ENCODE measurements at places on chromosomes 7 and 10.

DNA sequence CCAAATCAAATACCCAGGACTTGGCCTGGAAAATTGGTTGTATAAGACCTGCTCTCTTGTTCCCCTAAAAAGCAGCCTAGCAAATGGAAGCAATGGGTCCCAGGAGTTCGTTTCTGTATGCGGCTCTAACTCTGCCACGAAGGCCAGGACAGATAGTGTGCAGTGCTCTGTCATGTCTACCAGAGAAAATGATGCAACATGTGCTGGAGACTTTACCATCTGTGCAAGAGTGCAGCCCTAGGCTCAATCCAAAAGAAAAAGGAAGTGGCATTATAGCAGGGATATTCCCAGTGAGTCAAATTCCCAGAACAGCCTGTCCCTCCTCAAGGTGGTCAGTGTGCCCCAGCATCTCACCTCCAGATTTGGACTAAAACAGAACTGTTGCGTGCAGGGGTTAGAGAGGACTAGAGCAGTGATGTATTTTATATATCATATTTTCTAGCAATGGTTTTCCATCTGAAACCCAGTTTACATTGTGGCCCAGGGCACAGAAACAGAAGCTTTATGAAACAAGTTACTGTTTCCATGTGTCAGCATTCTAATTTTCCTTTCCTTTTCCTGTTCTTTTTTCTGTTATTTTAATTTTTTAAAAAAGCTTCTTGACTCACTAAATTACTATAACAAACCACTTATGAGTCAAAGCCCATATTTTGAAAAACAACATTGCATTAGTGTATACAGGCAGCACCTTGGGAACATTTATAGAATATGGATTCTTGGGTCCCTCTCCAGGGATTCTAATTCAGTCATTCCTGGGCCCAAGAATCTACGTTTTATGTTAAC lies 311.2 kb downstream of the RNLS start:
- no peak for DNase-seq

DNA sequence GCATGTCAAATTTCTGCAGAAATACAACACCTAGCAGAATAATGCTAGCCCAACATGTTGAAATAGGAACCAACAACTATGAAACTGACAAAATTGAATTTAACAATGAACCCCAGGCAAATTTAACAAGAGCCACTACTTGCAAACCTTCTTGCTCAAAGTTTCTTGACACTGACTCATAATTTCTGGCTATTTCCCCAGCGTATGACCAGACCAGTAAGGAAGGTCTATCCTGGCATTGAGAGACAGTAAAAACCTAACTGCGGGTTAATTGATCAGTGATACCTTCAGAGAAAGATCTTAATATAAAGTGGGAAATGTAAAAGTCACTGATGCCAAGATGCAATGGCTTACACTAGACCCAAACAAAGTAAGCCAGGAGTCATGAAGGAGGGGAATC lies 510.1 kb downstream of the ARL4A start:
- DNase-seq = no peak

DNA sequence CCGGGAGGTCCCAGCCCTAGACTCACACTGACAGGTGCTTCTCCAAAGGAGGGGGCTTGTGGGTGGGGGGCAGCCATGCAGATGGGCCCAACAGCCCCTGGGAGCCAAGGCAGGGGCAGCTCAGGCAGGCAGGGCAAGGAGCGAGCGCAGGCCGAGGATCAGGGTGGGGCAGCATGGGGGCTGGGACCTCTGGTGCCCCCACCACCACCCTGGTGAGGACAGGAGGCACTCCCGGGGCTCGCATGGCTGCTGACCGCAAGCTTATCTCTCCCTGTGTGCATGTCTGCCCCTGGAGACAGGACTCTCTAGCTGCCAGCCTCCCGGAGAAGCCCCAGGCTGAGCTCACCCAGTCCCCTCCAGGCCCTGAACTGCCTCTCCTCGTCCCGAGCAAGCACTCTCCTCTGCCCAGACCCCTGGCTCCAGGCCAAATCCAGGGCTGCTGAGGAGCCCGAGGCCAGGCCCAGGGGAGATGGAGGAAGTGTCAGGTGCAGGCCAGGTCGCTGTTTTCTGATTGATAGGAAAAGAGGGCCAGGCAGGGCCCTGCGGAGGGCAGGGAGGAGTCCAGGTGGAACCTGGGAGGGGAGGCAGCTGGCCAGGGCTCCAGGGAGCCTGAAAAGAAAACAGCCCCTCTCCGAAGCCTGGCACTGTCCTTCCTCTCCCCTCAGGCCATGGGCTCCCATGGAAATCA lies 39.0 kb downstream of the PDGFA start:
- no peak for DNase-seq

DNA sequence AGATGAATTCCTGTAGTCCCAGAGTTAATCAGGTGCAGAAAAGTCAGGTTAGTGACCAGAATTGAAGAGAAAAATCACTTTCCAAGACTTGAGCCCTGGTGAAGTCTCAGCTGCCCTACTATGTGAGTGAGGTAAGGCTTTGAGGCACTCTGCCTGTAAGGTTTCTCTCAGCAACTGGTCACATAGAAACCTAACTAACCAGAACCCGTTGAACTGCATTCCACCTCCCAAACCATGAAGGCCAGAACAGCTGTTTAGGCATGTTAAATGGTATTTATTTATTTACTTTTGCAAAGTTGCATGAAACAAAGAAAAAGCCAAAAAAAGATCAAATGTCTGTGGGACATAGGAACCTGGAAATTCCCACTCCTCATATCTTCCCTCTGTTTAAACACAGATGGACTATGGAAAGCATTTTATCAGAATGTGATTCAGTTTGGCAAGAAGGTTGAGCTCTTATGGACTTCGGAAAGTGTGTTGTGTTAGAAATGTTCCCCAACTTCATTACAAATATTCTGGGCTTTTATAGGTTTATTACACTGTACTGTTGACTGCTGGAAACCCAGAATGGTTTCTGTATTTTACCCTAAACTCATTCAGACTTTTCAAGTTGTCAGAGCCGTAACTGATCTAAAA lies 12.8 kb upstream of the GPR85 start:
- no peak for DNase-seq

DNA sequence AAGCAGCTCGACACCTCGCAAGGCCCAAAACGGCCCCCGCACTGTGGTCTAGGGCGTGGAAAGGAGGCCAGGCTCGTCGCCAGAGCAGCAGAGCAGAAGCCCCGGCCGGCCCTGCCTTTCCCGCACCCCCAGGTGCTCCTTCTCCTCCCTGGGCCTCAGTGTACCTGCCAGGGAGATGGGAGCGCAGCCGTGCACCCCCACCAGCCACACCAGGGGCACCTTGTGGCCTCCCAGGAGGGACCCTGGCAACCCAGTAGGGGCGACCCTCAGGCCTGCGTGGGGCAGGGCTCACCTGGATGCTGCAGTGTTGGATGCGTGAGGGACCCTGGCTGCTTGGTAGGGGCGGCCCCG lies 9.5 kb downstream of the PDGFA start:
- DNase-seq = no peak

Measured in SK-MEL-5 (cell line).